Stimulated activated CD8-positive, alpha-beta memory T cell treated with anti-CD3 and anti-CD28 coated beads, Interleukin-4, amount 100 ng/mL, for 24 hours (primary cell): ENCODE measurements at places on chromosomes 12 and 14.

DNA sequence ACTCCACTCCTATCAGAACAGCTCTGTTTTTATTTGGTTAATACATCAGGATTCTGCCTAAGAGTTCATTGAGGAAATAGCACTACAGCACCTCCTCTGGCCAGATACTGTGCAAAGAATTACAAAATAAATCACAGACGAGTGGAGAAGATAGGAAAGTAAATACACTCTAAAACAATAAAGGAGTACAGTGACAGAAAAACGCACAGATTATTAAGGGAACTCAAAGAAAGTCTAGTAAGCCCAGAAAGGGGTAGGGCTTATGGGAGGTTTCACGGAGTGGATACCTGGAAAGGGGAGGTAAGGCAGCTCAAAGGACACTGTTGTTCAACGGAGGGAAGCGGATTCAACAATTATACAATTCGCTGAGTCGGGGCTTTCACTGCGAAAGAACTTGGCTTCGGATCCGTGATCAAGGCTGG is 5.5 kb downstream of the OR10AD1 start:
- DNase-seq: no peak

DNA sequence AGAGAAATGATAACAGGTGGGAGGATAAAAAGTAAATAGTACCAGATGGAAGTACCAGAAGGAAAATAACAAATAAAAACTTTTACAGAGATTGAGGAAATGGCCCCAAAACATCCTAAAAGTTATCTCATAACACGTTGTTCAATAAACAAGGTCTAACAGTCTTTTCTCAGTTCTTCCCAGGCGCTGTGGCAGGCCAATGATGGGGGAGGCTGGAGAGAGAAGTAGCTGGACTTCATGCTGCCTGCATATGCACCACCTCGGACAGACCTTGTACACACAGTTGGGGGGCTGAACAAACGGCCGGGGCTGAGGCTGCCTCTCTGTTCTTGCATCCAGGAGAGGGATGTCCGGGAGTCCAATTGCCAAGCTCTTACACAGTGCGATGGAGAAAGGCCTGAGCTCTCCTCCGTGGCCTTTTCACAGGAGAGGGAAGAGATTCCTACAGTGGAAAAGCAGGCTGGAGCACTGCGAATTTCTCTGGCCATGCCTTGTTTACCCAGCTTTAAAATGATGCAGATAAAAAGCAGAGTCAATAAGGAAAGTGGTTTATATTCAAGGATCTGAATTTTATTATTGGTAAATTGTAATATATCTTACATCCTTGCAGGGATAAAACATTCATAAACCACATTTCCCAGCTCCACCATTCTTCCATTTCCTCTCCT is 109.8 kb downstream of the PHLDA1 start:
- DNase-seq: no peak

GRCh38 chr12:15049461-15050153 is 76.8 kb downstream of the PDE6H start:
- no peak for DNase-seq

DNA sequence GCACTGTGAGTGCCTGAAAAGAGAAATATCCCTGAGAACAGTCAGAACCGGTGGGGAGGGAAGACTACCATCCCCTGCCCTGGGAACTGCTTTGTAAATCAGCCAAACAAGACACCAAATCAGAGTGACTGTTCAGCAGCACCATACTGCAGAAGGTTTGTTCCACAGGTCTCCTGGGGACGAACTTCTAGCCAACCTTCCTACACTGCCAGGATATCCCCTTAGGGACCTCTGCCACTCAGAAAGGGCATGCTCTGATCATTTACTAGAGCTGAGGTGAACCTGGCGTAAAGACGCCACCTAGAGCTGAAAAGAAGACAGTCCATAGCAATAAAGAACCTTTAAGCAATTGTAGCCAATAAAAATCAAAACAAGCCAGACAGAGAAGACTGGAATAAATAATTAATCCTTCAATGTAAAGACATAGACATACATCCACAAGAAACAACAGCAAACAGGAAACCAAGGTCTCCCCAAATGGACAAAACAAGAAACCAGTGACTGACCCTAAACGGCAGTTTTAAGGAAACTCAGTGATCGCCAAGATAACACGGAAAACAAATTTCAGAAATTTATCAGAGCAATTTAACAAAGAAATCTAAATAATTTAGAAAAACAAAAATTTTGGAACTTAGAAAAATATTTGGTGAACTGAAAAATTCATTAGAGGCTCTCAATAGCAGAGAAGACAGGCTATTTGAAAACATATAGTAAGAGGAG is 228.1 kb upstream of the AMIGO2 start:
- DNase-seq: no peak

DNA sequence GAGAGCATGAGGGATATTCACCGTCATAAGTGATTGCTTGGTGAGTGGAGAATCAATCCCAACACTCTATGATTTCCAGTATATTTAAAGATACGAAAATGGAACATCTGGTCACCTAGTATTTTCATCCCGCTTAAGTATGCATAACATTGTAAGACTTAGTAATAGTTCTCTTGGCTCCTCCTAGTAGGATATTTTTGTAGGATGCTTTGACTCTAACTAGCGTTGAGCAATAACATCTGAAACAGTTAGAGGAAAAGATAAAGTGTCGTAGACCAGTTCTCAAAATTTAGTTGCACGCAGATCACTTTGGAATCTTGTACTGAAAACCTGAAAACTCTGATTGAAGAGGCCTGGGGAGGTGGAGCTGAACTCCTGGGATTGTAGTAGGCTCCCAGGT is 7.6 kb downstream of the SAMD4A start:
- no peak for DNase-seq

GRCh38 chr12:117875744-117876435 is 92.9 kb downstream of the KSR2 start:
- DNase-seq: no peak

DNA sequence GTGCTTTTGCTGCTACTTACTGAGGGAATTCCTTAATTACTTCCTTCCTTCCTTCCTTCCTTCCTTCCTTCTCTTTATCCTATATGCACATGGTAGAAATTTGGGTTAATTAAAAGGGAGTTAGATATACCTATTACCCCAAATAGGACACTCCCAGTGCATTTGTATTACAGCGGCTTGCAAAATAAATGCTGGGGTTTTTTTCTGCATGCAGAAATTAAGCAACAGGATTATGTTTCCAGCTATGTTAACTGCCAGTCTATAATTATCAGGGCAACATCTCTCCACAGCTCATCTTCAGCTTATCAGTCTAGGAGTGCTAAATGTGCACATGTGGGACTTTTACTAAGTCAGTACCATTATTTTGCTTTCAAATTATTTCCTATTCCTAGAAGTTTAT is 132.9 kb upstream of the SLC35F4 start:
- DNase-seq: no peak

GRCh38 chr12:110424237-110424636 is 20.7 kb upstream of the ANAPC7 start:
- no peak for DNase-seq

GRCh38 chr14:91103116-91103515 is 10.8 kb upstream of the DGLUCY start:
- DNase-seq: no peak

DNA sequence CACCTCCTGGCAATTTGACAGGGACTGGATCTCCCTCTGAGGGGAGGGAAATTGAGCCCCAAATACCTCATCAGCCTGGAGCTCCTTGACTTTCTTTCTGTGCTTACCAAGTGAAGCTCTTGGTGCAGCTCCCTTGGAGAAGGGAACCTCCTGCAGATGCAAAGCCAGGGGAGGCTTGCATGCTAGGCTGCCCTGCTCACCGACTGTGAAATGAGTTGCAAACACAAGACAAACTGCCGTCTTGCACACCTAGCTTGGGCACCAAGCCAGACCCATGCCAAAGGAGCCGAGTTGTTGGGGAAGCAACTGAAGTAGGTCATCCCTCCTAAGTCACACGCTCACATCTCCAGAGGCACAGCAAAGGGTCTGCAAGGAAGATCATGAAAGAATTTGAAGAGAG is 95.2 kb downstream of the GTF2A1 start:
- DNase-seq: no peak

DNA sequence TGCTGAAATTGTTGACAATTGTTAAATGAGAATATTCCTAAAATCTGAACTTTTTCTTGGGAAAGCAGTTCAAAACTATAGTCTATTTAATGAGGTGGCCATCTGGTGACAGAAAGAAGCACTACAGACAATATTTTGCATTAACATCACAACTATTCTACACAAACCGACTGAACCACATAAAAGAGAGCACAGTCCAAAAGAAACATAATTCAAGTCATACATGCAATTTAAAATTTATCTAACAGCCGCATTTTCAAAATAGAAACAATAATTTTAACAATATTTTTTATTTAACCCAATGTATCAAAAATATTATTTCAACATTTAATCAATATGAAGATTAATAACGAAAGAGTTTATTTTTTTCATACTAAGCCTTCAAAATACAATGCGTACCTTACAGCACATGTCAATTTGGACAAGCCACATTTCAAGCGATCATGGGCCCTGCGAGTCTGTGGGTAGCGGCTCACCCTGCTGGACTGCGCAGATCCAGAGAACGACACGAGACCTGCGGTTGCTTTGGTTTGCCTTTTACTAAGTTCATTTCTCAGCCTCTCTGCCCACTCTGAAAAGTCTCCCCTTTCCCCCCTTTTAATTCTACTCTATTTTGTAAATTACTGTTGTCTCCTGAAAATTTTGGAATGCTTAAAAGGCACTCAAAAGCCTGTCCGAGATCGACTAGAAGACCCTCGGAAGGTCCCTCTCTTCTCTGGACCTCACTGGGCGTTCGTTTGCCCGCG is 947 bp upstream of the LRRC9 start:
- DNase-seq: no peak

DNA sequence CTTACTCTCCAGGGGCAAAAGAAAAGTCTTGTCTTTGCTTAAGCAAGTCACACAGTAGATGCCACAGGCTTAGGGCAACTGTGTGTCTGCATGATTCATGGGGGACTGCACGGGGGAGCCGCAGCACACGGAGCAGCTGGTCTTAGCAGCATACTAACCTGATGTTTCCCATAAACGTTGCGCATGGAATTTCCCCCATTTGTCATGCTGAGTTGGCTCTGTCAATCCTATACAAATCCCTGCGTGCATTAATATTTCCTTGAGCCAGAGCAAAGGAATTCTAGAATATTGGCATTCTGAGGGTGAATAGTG is 71.2 kb downstream of the SAMD4A start:
- no peak for DNase-seq

GRCh38 chr14:81219759-81220579 is 790 bp downstream of the GTF2A1 start:
- DNase-seq: peak; percentile 17

GRCh38 chr12:34395056-34396005 is 373.0 kb downstream of the ALG10 start:
- DNase-seq: no peak

GRCh38 chr14:30125322-30125979 is 197.8 kb upstream of the PRKD1 start:
- DNase-seq: no peak

- DNase-seq: no peak
Measured at GRCh38 chr12:7376196-7376595, 67.8 kb downstream of the CD163L1 start.

- DNase-seq: no peak
Measured at GRCh38 chr12:48175613-48176416, 7.6 kb upstream of the CCDC184 start.

- DNase-seq: no peak
Measured at GRCh38 chr12:127245009-127245408, 1022.0 kb upstream of the TMEM132C start.

DNA sequence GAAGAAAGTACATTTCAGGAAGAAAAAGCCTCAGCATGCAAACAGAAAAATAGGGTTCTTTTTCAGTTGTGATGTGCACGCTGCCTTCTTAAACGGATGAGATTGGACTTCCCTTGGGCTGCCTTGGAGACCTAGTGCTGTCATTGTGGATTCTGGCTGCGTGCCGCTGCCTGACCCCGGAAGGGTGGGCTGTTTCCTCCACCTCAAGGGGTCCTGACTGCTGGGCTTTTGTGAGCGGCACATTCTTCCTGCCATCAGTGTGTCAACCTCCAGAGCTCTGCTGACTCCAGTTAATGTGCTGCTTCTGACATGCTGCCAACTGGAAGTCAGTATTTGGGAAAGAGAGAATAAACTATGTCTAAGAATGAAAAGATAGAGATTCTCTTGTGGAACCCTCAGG is 25.1 kb downstream of the CCNK start:
- DNase-seq: no peak

DNA sequence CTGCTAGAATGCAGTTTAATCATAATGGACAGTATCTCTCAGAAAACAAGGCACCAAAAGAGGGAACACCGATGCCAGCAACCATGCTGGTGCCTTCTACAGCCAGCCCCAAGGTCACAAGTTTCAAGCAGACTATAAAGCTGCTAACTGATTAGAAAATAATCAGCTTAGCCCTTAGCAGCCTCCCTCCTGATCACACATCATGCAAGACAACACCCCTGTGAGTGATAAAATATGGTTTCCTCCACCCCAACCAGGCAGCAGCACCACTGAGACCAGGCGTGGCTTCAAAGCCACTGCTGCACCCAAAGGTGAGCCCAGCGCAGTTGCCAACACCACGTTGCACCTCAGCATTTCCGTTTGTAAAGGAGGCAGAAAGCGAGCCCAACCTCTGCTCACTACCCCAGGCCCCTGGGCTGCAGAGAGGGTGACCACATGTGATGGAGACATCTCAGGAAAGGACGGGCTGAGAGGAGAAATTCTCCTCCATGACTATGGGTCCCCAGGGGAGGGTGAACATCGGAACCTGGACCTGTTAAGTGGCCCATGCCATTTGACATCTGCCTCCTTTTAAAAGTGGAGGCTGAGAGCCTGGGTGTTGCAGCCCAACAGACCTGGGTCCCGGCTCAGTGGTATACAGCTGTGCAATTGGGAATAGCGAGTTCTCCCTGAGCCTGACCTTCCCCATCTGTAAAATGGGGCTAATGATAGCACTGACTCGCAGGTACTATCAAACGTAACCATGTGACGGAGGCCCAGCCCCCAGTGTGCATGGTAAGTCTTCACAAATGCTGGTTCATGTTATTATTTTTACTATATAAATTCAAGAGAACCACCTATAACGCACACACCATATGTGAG is 11.5 kb downstream of the ZFP36L1 start:
- no peak for DNase-seq

GRCh38 chr12:93425736-93426411 is 15.9 kb downstream of the UBE2N start:
- no peak for DNase-seq

DNA sequence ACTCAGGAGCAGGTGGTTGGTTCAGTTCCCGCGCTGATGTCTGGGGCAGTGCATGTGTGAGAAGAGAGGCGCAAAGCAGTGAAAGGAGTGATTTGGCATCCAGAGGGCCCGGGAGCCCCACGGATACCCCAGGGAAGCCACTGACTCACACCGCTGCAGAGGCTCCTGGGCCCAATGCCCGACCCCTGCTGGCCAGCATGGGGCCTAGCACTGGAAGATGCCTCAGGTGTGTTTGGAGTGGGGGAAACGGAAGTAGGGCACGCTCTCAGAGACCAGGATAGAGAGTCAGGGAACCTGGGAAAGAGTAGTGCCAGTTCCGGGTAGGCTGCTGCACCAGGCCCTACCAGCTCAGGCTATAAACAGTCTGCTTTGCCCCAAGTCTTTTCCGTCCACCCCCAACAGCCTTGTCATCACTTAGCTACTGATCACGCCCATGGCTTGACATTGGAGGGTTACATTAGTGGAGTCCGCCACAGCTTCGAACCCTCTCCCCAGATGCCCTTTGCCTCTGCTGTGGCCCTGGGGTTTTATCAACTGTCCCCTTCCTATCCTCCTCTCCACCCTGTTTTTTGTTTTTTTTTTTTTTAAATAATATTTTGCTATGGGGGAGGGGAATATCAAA is 9.5 kb upstream of the CSAD start:
- no peak for DNase-seq
